ENCODE measurements at places on chromosomes 12 and 14.
A peak's percentile ranks its signal among the peaks of the same experiment; 100 is the strongest.

- DNase-seq = no peak
These were observed 768 bp downstream of the CEP170B start for GRCh38 chr14:104865631-104866441.

DNA sequence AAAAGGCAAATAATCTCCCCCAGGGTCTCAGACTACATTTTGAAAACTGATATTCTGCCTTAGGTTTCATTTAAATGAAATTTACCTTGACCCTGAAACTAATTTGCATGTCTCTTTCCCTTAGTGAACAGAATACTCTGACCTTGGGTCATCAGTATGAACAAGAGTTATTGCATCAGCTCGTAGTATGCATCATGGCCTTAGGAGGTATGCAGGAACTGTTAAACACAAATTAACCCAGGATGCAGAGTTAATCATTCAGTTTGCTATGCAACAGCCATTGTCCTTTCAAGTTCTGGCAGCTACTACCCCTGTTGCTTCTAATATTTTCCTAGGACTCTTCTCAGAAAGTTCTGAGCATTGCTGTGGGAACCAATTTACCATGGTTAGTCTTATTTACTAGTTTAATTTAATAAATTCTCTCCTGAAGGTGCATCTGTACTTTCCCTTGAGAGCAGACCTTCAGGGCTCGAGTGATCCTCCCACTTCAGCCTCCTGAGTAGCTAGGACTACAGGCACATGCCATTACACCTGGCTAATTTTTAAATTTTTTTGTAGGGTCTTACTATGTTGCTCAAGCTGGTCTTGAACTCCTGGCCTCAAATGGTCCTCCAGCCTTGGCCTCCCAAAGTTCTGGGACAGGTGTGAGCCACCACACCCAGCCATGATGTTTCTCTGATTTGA, 126.7 kb downstream of the TTC6 start:
- DNase-seq = no peak

GRCh38 chr14:88798156-88798555, 5.4 kb upstream of the EML5 start:
- DNase-seq = no peak

DNA sequence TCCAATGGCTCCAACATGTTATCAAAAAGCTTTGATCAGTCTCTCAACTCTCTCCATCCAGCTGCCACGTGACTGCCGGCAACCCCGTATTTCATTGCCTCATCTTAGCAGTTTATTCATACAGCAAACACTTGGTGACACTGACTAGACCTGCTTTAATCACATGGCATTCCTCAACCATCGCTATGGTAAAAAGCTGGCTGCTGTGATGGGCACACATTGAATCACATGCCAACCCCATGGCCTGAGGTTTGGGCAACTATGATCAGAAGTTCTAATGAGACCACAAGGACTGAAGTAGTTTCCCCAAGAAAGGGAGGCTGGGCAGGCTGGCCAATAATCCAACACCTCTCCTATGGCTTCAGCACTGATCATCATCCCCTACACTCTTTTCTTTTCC, 40.6 kb upstream of the TAS2R42 start:
- no peak for DNase-seq

- DNase-seq = no peak
These were observed 291.5 kb upstream of the SRRM4 start for GRCh38 chr12:118689793-118690192.

- DNase-seq = no peak
These were observed 121.6 kb downstream of the VEZT start for GRCh38 chr12:95339086-95339788.

DNA sequence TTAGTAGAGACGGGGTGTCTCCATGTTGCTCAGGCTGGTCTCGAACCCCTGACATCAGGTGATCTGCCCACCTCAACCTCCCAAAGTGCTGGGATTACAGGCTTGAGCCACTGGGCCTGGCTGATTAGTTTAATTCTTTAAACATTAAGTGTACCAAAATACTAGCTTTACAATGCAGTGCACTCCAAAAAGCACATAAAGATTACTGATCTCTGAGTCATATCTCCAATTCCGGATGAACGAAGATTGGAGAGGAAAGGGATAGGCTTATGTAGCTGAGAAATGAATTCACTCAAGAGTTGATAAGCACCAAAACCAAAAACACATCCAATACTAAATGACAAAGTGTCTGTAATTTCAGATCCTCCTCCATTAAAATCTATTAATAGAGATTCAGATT, 15.1 kb downstream of the NAV3 start:
- DNase-seq = no peak

DNA sequence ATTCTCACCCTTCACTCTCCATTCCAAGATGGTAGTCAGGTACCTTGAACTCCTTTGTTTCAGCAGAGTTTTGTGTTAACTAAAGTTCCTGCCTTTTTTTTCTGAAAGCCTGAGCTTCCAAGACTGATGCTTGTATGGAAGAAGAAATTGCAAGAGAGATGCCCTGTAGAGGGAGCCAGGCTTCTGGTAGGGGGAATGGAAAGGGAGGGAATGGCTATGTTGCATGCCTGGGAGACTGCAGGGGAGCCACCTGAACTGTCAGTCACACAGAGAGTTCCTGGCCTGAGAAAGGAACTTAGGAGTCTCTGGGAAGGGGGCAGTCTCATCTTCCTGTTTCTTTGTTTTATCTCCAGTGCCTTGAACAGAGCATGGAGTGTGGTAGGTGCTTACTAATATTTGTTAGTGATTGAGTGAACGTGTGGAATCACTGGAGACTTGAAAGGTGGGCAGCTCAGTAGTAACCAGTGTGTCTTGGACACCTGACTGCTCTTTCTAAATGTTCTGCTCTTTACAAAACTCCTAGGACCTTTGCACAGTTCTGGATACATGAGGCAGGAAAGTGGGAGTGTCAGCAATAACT, 132.2 kb downstream of the ANO4 start:
- peak; percentile 35 for DNase-seq

- DNase-seq = no peak
These were observed 101.9 kb upstream of the RTL1 start for GRCh38 chr14:101005447-101005846.

GRCh38 chr14:99277530-99277929, 5.5 kb upstream of the BCL11B start:
- no peak for DNase-seq

GRCh38 chr14:104118006-104118844, 20.2 kb upstream of the KIF26A start:
- no peak for DNase-seq

DNA sequence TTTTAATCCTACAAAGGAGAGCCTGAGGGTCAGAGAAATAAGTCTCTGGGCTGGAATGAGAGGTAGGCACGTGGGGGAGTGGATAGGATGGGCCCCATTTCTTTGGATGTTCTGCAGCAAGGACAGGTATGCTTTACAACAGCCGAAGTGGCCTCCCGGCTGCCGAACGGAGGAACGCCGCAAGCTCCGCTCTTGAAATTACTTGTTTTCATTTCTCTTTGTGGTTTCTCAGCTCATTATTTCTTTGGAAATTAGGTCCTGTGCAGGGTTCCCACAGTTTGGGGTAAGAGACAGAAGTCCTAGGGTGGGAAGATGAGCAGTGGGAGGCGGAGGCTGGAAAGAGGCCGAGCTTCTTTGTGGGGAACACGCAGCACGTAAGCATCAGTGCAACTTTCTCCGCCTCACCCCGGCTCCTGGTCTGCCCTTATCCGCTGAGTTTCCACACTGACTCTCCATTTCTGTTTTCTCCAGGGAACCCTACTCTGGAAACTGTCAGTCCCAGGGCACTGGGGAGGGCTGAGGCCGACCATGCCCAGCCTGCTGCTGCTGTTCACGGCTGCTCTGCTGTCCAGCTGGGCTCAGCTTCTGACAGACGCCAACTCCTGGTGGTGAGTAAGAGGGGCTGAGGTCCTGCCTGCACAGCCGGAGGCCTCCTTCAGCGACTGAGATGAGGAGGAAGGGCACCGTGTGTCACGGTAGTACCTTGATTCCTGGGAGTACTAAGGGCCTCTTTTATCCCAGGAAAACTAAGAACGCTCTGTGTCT, 2.0 kb downstream of the WNT5B start:
- no peak for DNase-seq

DNA sequence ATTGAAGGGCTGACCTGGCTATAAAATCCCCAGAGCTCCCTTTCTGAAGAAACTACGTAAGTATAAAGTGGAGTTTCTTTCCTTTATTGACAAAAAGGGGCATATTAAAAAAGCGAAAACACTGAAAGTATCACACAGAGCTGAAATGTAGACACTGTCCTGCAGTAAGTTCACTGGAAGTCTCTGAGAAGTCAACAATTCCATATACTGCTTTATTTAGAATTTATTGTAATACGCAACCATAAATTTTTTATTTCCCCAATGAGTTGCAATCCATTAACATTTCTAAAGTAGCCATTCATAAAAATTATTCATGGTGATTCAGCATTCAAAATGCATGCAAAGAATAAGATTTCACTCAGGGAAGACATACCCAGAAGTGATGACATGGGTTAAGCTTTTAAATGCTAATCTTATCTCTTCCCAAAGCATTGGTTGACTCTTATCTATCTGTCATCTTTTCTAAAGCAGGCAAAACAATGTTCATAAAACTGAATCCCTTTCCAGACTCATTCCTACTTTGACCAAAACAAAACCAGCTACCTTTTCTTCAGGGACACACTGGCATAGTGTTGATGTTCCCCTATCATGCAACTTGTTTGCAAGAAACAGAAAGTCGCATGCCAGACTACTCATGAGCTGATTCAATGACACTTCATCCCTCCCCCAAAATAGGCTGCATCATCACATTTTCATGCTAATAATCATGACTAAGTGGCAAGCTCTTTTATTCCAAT, 17.3 kb downstream of the KITLG start:
- DNase-seq = no peak

GRCh38 chr14:81565441-81566290, 32.0 kb upstream of the SEL1L start:
- peak; percentile 12 for DNase-seq

DNA sequence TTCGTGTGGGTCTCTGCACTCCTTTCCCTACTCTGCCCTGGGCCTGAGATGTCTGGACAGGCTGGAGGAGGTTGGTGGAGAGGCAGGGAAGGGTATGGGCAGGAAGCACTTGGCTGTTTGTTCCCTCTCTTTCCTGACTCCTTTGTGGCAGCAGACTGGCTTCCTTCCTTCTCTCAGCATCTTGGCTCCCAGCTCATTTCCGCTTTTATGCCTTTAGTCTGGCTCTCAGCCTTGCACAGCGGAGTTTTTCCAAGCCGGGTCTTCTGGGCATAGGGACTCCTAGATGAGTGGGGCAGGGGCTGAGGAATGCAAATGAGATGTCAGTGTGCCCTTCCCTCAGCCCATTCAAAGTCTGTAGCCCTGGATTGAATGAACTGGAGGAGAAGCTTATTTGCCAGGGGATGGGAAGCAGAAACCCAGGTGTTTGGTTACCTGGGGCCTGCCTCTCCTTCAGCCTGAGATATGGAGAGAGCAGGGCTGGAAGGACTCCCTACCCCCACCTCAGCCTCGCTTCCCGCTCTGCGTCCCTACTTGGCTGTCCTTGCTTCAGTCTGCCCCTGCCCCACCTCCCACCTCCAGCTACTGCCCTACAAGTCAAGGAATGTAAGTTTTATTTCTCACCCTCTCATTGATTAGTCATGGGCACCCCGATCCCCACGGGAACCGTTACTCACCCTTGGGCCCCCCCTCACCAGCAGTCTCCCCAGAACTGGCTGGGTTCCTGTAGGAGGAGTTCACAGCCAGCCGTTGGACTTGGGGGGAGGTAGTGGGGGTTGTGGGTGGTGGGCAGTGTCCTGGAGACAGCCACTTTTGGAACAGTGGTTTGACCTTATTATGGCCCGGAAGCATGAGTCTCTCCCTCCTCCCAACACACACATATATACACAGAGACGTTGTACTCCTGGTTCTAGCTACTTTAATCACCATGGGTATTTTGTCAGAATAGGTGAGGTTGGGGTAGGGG, 9.3 kb upstream of the ITGA5 start:
- no peak for DNase-seq

- DNase-seq = no peak
These were observed 141.3 kb downstream of the CACNA1C start for GRCh38 chr12:2194060-2194459.

DNA sequence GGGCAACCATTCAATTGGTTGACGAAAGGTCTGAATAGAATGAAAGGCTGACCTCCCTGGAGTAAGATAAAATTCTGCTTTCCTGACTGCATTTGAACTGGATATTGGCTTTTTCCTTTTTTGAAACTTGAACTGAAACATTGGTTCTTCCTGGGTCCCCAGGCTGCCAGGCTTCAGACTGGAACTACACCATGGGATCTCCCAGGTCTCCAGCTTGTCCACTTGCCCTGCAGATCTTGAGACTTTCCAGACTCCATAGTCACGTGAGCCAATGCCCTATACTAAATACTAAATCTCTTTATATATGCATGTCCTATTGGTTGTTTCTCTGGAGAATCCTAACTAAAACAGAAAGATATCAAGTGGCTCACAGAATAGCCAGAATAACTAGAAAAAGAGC, 118.7 kb upstream of the KRR1 start:
- no peak for DNase-seq

DNA sequence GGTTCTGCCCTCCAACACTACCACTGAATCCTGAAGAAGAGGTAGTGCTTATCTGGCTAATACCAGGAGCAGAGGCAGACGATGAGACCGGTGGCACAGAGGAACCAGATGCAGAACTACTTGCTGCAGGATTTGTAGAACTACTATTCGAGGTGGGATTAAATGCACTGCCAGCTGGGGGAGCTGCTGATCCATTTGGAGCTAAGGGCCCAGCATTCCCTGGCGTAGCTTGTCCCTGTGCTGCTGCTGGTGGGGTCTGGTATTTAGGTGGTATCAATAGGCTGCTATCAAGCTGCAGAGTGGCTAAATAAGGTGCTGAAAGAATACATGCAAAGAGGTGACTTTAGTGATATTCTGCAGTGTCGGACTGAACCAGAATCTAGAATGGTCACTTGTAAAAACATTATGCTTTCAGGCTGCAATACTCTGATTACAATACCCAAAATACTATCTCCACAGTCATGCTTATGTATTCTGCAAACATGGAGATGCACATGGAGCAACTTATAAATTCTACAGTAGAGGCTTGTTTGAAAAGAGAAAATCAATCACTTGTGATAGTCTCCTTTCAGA, 294.2 kb downstream of the MED13L start:
- DNase-seq = no peak

- no peak for DNase-seq
These were observed 401.7 kb downstream of the TRHDE start for GRCh38 chr12:72673853-72674252.

GRCh38 chr12:20128928-20129327, 239.4 kb upstream of the PDE3A start:
- DNase-seq = no peak

- no peak for DNase-seq
These were observed 189.2 kb upstream of the MGAT4C start for GRCh38 chr12:86445356-86445755.

DNA sequence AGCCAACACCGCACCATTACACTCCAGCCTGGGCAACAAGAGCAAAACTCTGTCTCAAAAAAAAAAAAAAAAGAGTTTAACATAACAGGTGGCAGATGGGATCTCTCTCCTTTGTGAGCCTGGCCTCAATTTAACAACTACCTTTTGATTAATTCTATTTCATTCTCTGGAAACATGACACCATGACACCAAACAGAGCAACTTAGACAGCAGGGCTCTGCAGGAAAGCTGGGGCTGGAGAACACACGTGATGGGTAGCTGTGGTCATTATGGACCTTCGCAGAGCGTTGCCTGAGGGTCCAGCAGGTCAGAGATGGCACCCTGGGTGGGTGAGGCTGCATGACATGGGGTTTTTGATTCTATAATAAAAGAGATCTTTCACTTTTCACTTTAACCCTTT, 1.7 kb upstream of the DGLUCY start:
- no peak for DNase-seq

Data from SW 1271 (cell line).